ENCODE measurements at places on chromosomes 16 and 17.

GRCh38 chr16:53600126-53600525, 97.1 kb upstream of the AKTIP start:
- no peak for DNase-seq

DNA sequence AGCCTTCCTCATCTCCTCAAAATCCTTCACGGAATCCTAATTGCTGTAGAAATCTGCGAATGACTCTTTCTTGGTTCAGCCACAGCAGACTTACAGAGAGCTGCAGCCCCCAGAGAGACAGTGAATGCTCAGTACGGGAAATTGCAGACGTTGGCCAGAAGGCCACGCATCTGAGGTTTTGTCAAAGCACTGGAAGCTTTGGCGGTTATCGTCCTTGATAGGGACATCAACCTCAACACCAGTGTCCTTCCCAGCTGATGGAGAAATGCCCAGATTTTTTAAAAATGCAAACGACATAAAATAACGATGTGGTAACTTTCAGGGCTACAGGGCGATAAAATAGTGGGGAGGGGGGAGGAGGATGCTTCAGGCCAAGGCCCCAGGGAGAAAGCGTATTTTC, 166.6 kb upstream of the CIBAR2 start:
- DNase-seq, result no peak

DNA sequence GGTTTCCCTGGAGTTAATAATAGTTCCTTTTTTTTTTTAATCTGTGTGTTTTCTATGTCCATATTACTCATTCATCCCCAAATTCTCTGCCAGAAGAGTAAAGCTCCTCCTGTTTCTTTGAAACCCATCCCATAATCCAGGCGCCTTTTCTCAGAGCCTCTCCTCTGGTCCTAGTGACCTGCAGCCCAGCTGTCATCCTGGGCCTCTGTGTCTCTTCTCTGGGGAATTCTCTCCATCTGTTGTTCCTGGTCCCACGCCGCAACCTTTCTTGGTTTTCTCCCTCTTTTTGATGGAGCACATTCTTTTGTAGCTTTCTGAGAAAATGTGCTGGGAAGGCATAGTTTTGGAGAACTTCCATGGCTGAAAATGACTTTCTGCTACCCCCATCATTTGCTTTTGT, 10.2 kb downstream of the KATNB1 start:
- DNase-seq, result no peak

DNA sequence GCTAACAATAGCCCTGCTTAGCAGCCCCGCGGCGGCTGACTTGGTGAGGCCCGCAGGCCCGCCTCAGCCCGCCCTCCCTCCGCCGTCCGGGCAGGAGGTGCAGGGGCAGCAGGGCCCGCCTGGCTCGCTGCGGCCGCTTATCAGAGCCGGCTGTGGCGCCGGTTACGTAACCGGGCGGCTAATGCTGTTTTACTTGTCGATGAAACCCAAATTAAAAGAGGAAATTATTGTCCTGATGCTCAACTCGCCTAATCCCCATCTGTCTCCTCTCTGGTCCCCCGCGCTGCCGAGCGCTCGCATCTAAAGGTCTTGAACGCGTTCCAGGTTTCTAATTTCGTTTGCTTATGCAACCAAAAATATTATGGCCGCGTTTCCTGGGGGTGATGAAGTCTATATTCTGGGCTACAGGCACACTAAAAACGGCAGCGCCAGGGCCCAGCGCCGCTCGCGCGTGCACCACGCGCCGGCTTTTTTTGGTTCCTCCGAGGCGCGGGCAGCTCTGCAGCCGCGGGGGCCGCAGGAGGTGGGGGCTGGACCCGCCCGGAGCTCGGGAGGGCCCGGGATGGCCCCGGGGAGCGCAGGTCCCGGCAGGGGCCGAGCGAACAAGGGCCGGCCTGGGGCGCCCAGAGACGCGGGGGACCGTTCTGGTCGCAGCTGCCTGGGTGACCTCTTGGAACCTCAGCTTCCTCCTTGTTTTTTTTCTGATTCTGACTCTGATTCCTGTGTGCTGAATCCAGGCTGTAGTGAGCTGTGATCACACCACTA, 65.2 kb upstream of the TOB1 start:
- DNase-seq, result no peak

DNA sequence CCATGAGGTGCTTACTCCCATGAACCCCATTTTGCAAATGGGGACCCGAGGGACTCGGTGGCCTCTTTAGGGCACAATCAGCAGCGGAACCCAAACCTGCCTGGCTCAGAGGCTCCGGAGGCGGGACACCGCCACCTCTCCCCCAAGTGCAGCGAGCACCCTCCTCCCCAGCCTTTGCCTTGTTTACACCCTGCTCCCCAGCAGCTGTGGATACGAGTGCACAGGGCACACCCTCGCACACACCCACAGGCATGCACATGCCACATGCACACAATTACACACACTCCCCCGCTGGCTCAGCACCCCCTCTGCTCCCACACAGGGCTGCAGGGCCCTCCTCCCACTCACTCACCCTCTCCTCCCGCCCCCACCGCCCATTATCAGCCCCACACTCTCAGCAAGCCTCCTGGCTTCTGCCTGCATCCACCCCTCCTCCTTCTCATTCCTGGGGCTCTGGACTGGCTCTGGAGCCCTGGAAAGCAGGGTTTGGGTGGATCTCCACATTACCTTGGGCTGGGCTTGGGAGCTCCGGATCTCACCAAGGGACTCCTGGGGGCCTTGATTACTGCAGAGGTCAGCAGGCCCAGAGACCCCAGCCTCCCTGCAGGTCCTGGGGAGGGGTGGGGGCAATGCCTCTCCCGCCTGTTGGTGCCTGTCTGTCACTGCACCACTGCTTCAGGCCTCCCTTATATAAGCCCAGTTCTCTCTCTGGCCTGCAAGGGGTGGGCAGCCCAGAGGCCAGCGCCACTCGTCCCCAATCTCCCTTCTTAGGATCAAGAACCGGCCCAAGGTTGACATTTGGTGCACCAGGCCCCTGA, 6.4 kb downstream of the PDK2 start:
- no peak for DNase-seq

- no peak for DNase-seq
These were observed 102.2 kb downstream of the HIC1 start for GRCh38 chr17:2157081-2157480.

DNA sequence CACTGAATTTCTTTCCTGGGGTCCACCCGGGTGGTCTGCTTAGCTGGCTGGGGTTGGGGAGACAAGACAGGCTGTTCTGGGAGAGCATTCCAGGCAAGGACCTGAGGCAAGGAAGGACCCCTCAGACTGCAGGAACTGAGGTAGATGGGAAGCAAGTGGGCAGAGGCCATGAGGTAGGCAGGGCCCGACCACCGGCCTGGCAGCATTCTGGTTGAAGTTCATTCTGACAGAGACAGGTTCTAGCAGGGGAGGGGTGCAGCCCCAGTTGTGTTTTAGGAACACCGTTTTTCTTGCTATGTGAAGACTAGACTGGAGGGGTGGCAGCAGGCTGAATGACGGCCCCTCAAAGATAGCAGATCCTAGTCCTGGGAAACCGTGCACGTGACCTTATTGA, 17.5 kb downstream of the B9D1 start:
- no peak for DNase-seq

- DNase-seq, result no peak
These were observed 22.9 kb downstream of the NUP88 start for GRCh38 chr17:5396612-5397011.

DNA sequence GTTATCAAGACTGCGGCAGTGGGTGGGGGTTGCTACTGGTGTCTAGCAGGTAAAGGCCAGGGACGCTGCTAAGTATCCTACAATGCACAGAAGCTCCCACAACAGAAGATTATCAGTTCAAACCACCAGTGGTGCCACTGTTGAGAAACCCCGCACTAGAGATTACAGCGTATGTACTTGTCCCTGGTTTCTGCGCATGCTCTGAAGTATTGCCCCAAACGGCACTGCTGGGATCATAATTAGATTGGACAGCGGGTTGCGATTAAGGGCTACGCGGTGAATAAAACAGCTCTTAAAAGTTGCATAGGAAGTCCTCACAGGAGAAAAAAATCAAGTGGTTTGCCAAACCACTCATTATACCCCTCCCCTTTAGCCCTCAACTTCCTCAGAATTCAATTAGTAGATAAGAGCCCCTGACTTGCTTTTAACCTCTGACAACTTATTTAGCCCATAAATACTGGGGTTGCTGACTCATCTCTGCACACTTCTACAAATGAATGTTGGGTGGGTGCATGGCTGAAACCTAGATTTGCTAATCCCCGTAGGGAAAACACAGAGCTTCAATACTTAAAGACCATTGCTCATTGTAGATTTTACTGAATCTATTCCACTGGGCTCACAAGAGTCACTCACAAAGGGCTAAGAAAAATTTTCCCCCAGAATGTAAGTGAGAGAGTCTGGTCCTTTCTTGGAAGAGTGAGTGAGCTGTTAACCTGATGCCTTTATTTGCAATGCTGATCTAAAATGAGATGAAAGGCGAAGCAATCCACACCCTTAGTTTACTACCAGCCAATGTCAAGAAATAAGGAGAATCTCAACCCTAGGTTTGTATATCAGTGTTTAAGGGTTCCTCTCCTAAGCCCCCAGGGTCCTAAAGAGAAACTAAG, 91.8 kb downstream of the RGS9 start:
- DNase-seq, result no peak

DNA sequence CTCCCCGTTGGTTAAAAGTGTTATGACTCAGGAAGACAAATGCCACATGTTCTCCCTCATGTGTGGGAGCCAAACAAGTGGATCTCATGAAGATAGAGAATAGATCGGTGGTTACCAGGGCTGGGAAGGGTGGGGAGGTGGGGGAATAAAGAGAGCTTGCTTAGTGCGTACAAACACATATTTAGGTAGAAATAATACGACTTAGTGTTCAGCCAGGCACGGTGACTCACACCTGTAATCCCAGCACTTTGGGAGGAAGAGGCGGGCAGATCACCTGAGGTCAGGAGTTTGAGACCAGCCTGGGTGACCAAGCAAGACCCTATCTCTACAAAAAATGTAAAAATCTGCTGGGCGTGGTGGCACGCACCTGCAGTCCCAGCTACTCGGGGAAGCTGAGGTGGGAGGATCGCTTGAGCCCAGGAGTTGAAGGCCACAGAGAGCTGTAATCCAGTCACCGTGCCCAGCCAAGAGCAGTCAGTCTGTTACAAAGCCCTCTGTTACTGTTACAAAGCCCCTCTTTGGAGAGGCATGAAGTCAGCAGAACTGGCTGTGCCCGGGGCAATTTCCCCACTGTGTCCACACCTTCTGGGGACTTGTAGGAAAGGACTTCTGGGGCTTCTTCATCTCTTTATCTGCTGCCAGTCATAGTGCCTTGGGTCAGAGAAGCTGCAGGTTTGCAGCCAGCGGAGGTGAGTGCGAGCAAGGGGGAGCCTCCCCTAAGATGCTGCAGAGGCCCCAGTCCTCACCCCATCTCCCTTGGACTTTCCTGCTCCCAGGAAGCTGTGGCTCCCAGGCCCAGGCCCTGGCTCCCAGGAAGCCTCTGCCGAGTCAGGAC, 4.3 kb upstream of the ALDH3A1 start:
- DNase-seq, result no peak

GRCh38 chr17:65099941-65100315, 37.2 kb upstream of the RGS9 start:
- DNase-seq, result peak; percentile 61

DNA sequence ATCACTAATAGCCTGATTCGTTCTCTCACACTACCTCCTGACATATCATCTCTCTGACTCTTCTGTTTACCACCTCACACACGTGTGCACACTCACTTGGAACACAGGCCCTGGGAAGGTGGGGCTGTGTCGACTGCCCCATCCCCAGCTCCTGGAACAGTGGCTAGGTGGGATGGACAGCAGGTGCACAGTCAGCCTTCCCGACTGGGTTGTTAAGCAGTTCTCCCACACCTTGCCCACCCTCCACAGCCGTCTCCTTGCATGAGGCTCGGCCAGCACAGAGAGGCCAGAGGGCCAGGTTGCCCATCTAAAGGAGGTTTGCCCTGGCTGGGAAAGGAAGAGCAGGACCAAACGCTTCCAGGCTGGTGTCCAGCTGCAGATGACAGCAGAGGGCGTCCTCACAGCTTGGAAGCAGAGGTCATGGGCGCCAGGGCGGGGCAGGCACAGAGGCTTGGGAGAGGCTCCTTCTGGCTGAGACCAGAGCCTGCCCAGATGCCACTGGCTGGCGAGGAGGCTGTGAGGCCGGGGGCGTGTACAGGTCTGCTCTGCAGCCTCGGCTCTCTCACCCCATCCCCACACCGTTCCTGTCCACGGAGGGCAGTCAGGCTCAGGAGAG, 92.8 kb downstream of the AMFR start:
- DNase-seq, result no peak

DNA sequence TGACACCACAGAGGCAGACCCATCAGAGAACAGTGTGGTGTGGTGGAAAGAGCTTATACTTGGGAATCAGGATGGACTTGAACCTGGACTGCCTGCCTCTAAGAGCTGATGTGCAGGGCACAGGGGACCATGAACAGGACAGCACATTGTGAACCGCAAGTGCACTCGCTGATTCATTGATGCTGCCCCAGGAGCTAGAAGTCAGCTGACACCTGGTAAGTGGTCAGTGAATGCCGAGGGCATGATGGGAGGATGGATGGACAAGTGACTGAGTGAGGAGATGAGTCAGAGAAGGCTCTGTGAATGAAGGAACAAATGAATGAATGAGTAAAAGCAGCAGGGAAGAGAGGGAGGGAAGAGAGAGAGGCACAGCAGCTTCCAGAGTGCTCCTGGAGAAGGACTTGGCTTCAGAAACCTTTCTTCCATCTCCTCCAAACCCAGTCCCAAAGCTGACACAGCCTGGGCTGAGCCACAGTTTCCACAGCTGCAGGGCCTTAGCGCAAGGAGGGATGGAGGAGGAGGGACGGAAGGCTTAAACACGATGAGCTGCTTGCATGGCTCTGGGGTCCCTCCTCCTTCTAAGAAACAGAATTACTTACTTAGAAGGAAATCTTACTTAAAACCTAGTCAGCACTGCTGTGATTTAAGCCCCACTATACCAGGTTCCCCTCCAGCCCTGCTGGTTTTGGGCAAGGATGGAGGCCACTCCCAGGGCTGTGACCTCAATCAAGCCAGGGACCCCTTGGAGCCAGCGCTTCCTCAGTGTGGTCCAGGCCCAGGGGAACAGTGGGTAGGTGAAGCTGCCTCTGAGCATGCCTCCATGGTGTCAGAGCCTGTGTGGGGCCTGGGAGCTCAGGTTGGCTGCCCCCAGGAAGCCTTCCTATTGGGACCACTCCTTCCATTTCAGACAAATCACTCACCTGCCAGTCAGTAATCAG, 184.6 kb downstream of the TMEM132E start:
- no peak for DNase-seq

DNA sequence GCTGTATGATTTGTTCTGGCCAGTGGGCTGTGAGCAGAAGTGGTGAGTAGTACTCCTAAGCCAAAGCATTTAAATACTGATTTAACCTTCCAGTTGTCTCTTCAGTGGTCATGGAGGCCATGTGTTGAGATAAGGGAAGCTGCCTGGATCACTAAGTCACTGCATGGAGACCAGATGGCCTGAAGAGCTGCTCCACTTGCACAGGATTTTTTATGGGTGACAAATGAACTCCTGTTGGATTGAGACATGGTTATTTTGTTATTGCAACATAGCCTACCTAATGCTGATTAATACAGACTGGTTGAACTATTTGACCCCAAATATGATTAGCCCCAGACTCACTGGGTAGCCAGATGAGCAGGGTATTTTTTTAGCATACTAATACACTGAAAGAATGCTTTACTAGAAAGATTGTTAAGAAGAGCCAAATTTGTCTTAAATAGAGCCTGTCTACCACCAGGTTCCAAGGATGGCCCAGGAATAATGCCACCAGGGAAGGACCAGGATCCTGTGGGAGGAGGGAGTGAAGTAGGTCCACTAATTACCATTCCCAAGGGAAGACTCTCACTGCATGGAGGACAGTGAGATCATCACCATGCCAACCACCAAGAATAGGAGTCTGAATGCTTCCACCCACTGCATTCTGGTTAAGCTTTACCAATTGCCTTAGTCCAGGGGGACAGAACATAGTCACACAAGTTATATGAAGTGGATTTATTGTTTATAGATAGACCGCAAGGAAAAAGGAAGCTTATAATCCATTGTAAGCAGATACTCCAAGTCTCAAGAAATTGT, 187.4 kb upstream of the IRX6 start:
- DNase-seq, result no peak

All from stimulated activated CD8-positive, alpha-beta memory T cell treated with anti-CD3 and anti-CD28 coated beads, Interleukin-7, amount 100 ng/mL, for 24 hours (primary cell).